Skin of body (tissue), 3 donors: ENCODE measurements at places on chromosomes 5 and 9. TPM values are rescaled to one million over a fixed set of nuclear protein-coding genes. Genes with fewer than 3 reads are reported as not detected.

GRCh38 chr5:76942581-76942980 is 10.3 kb upstream of the CRHBP start:
- no peak for DNase-seq

DNA sequence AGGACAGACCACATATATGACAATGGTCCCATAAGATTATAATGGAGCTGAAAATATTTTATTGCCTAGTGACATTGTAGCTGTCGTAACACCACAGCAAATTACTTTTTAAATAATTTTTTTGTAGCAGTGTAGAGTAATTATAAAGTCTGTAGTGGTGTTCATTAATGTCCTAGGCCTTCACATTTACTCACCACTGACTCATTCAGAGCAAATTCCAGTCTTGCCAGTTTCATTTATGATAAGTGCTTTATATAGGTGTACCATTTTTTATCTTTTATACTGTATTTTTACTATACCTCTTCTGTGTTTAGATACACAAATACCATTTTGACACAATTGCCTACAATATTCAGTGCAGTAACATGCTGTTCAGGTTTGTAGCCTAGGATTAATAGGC is 67.6 kb downstream of the TLE4 start:
- no peak for DNase-seq

GRCh38 chr5:173884402-173885053 is 3.6 kb upstream of the CPEB4 start:
- no peak for DNase-seq

- no peak for DNase-seq
Measured at GRCh38 chr5:75856056-75856455, 138.8 kb upstream of the POC5 start.

- no peak for DNase-seq
Measured at GRCh38 chr9:127014910-127015540, 100.4 kb downstream of the RALGPS1 start.

- no peak for DNase-seq
Measured at GRCh38 chr5:172839669-172840431, 5.8 kb downstream of the ERGIC1 start.

DNA sequence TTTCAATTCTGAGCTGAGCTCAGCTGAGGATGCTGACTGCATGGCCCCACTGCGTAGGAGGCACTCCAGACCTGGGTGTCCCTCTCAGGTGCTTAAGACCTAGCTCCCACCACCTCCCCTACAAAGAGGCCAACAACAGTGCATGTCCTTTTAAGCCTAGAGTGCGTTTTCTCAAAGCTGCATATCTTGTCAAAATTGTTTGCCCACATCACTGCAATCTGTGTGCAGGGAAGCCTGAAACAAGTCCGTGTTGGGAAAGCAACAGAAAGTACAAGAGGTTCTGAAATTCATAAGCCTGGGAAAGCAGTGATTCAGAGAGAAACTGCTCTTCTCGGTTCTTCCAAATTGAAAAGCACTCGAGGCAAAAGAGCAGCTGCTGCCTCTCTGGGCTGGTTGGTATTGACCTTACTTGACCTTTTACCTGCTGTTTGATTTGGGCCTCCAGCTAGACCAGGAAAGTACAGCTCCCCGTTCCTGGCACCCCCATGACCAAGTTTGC is 238.4 kb downstream of the NR2F1-AS1 start:
- no peak for DNase-seq

DNA sequence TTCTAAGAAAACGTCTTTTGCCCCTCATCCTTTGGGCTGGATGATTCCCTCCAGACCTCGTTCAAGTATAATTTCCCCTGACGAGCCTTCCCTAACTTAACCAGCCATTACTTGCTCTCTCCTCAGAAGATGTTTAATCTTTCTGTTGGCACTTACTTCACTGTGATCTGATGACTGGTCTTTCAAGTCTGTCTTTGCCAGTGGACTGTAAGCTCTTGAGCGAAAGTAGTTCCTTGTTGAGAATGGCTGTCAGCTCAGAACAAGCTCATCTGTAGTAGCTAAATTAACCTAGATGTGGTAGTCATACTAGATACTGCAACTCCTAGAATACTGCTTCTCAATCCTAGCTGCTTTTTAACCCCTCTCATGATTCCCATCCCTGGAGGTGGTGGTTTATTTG is 125.0 kb downstream of the AOPEP start:
- no peak for DNase-seq

- DNase-seq = no peak
Measured at GRCh38 chr5:93579692-93580062, 1.3 kb downstream of the NR2F1-AS1 start.

DNA sequence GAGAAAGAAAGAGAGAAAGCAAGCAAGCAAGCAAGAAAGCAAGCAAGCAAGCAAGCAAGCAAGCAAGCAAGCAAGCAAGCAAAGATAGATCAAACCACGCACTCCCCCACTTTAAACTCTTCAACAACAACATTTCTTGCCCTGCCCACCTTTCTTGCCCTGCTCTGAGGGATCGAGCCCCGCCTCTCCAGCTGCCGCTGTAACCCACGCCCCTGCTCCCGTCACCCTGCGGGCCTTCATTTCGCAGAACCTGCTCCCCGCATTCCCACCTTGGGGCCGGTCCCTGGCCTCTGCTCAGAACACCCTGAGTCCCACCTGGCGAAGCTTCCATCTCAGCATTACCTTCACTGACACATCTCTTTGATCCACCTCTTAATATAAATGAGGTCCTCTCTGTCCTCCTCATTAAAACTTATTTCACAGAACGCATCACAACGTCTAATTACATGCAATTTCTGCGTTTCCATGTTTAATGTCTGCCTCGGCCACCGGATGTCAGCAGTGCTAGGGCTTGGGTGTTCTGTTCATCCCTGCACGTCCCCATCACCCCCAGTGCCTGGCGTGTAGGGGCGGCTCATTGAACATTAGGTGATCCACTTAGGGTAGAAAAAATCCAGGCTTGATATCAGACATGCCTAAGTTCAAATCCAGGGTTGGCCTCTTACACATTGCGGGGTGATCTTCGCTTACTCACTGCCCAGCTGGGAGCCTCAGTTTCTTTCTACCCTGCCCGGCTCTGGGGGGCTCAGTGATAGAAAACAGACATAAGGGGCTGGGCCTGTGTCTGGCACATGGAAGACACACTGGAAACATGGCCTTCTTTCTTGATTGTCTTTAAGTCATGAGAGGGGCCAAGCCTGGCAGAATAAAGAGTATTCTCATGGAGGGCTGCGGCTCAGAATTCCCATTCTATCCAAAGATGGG is 187.6 kb downstream of the DAB2IP start:
- DNase-seq = no peak

DNA sequence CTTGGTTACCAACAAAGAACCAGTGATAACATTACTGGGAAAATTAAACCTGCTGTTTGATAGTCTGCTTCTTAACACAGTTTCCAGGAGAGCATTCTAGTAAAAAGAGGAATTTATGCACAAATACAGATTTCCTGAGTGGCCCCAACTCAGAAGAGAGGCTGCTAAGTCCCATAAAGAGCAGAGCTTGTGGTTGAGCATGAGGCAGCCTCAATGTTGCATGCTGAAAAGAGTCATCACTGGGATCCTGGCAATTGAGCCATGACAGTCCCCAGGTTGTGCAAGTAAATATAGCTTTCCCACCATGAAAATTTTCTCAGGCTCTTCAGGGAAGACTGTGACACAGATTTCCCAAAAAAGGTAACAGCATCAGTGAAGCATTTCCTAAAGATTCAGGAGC is 47.5 kb upstream of the ADRB2 start:
- no peak for DNase-seq

DNA sequence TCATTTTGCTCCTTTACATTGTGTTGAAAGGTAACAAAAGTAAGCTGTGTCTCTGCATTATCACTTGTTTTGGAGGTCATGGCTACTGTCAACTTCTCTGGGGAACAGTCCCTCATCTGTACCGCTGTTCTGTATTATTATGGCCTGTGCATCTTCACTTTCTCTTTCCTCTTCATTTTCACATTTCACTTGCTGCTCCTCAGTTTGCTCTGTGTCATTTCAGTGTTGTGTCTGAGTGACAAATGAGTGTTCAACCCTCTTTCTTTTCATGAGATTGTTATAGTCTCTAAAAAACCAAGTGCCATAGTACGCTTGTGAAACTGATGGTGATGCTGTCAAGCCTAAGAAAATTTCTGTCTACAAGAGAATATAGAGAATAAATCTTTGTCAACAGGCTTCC is 122.0 kb upstream of the FER start:
- no peak for DNase-seq

DNA sequence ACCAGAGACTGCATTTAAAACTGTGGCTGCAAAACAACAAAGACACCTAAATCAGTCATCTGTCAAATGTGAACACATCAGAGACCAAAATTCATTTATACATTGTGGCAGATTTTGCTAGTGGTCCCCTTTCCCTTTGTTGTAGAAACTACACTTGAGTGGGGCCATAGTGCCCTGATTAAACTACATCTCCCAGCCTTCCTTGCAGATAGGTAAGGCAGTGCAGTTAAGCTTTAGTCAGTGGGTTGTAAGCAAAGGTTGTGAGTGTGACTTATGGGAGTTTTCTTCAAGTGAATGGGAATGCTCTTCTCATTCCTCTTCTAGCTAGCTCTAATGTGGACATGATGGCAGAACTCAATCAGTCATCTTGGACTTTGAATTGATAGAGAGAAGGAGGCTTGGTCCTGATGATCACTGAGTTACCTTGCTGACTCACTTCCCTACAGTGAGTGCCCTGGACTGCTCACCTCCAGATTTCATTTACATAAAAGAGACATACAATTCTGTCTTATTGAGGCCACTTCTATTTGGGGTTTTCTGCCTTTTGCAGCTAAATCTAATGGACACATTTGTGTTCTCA is 35.2 kb upstream of the SPARC start:
- DNase-seq = no peak

- no peak for DNase-seq
Measured at GRCh38 chr9:126361810-126362238, 35.2 kb downstream of the MVB12B start.

- DNase-seq = no peak
Measured at GRCh38 chr5:64269164-64269563, 103.5 kb downstream of the RNF180 start.

GRCh38 chr5:173734716-173735115 is 118.3 kb upstream of the BOD1 start:
- no peak for DNase-seq

- DNase-seq = no peak
Measured at GRCh38 chr5:2515180-2515764, 236.2 kb downstream of the IRX2 start.

GRCh38 chr9:135701959-135702721 is at the start of gene KCNT1:
Gene KCNT1 (plus strand): TSS chr9:135702185. CDS start chr9:135702259, 74 bp downstream.
- no peak for DNase-seq

GRCh38 chr9:133604856-133605255 is 4.3 kb downstream of the FAM163B start:
- no peak for DNase-seq

- no peak for DNase-seq
Measured at GRCh38 chr5:24904981-24905517, 260.3 kb upstream of the CDH10 start.

DNA sequence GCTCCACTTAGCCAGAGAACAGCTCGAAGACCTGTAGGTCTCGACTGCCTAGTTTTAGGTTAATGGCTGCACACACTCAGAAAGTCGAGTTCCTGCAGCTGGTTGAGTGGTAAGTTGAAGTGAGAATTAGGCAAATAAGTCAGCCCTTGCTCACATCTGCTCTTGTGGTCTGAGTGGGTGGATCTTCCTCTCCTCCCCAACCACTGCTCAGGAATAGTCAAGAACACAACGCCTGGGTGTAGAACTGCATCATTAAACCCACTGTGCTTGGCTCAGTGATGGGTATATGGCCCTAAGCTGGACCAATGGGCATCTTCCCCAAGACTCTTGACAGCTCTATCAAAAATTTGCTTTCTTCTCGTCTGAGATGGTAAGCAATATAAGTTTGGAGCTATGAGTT is 20.9 kb upstream of the ADAM19 start:
- DNase-seq = no peak

DNA sequence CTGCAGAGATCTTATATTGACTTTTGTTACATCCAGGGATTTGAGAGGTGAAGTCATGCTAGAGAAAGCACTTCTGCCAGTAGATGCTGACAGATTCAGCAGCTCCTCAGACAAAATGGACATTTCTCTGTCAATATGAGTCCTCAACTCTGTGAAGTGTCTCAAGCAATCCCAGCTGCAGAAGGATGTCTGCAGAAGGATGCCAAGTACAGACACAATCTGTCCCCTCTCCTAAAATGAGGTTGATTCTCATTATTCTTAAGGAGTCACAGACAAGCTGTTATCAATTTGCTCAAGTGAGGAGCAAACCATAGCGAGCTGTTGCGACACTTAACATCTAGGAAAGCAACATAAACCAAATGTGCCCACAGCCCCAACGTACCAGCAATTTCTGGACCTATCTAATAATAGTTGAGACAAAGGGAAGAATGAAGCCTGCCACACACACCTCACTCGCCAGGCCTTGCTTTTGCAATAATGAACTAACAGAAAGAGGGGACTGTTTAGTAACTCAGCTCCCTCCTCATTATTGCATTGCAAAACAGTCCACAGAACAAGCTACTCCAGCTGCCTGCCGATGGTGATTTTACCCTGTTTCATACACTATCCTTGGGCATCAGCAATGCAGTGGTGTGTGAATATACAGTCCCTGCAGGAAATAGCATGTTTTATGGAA is 364.2 kb upstream of the PDE4D start:
- DNase-seq = no peak

DNA sequence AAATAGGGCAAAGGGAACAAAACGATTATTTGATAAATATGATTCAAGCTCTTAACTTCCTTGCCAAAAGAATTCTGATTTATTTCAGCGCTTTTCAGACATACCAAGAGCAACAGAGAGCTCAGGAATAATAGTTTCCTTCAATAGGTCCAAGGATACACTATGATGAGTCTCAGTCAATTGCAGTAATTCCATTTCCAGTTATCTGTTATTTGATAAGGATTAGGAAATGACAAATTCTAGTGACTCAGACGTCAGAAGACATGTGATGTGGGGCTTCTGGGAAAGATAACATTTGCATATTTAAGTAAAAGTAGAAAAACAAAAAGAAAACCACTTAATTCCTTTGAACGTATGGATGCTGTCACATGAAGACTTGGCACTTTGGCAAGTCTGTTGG is 1250.8 kb upstream of the CDH18 start:
- DNase-seq = no peak

- no peak for DNase-seq
Measured at GRCh38 chr9:121681404-121681803, 30.0 kb downstream of the DAB2IP start.

GRCh38 chr9:96661711-96662110 is 6.6 kb upstream of the PRXL2C start:
- DNase-seq = no peak

- DNase-seq = no peak
Measured at GRCh38 chr9:13957089-13957488, 356.9 kb downstream of the NFIB start.

- no peak for DNase-seq
Measured at GRCh38 chr9:87580941-87581438, 83.3 kb downstream of the DAPK1 start.

Gene ZNF474
- total RNA-seq = 0.79 TPM

Gene OTP
- not detected for total RNA-seq

Gene SPAAR
- 0.79 TPM for total RNA-seq

Gene ACTBL2
- total RNA-seq = 5.8 TPM

Gene STC2
- total RNA-seq = 0.69 TPM

Gene LECT2
- total RNA-seq = not detected

Gene SLCO6A1
- total RNA-seq = not detected

Gene NEUROG1
- total RNA-seq = not detected

Gene CD274
- total RNA-seq = 1.5 TPM

Gene TRIM36
- 1.2 TPM for total RNA-seq

Gene CER1
- 0.30 TPM for total RNA-seq

Gene CATSPER3
- total RNA-seq = not detected
